Stimulated activated CD4-positive, alpha-beta T cell treated with anti-CD3 and anti-CD28 coated beads, Interleukin-1b, Interleukin-23, amount 100 ng/mL, for 48 hours (primary cell): ENCODE measurements at places on chromosomes 3 and 15.
A peak's percentile ranks its signal among the peaks of the same experiment; 100 is the strongest.

- no peak for DNase-seq
Measured at GRCh38 chr3:115551016-115551415, 72.3 kb upstream of the GAP43 start.

DNA sequence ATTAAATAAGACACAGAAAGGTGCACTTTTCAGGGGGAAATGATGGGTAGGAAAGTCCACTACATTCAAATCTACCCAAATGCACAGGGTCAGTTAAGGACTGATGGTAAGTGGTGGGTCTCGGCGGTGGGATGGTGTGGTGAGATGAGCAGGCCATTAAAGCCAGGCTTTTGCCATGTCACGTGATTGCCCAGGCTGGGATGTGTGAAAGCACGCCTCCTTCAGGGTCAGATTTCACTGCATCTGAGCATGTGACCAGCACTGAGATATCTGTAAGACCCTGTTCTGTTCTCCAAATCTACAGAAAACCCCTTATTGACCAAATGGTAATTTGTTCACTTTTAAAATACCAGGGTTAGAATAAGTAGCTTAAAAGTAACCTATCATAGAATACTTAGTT, 301.5 kb downstream of the MEX3B start:
- no peak for DNase-seq

- DNase-seq: no peak
Measured at GRCh38 chr3:194715022-194715800, 29.5 kb downstream of the FAM43A start.

DNA sequence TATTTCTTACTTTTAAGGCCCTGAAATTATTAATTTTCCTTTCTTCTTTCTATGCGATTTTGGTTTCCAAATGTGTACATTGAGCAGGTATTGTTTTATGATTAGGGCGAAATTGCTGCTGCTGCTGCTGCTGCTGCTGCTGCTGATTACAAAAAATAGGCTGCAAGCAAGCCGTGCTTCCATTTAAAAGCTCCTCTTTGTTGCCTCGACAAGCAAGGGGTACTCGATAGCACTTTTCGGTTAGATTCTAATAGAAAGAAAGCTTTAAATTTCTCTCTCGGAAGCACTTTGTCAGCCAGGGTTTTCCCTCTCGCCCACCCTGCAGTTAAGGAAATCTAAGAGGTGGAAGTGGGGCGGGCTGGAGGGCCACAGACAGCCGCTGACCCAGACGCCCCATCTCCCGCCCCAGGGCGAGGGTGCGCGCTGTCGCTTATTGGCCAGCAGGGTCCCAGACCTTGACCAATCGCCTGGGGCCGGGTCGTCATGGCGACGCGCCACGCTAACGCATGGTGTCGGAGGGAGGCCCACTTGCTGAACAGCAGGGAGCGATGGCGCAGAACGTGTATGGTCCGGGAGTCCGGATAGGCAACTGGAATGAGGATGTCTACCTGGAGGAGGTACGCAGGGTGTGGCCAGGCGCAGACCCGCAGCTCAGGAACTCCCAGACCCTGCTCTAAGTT, at the start of gene CFAP161:
Gene CFAP161, plus strand, starts transcription at position 489 of the 680 bp plus-strand sequence. Its CDS starts 60 bp downstream, at position 549.
- peak; percentile 55 for DNase-seq

DNA sequence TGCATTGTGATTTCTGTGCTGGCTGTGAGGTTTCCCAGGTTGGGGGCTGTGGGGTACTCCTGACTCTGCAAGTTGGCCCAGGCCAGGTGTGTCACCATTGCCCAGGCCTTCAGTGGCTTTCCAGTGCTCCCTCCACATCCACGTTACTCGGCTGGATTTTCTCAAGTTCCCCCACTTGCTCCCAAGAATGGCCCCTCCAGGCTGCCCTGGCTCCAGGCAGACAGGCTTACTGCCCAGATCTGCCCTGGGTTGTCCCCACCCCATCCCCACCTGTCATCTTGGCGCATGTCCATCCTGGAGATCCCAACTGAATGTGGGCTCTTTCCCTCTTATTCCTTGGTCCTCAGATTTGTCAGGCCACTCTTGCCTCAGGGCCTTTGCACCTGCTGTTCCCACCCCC, 3.6 kb downstream of the APBA2 start:
- DNase-seq: no peak

- DNase-seq: no peak
Measured at GRCh38 chr15:63157891-63158431, 684 bp upstream of the RPS27L start.

GRCh38 chr15:96542130-96542770, 211.8 kb downstream of the NR2F2 start:
- DNase-seq: no peak

DNA sequence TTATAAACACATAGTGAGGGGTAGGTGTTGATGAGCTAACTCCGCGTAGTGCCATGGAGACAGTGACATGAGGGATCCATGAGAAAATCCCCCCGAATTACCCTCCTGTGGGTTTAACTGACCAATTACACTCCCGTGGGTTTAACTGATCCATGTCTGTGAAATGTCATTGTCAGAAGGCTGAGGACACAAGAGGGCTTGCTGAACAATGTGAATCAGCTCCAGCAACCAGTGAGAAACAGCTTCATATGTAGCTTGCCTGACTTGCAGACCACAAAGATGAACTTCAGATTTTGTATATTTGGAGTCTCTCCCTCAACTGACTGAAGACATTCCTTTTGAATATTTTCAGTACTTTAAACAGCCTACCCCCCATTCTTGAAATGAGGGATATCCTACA, 144.9 kb downstream of the FBN1 start:
- DNase-seq: no peak

GRCh38 chr3:124986192-124987143, 51.9 kb upstream of the MUC13 start:
- no peak for DNase-seq

GRCh38 chr3:172379372-172379771, 68.9 kb downstream of the GHSR start:
- DNase-seq: no peak

GRCh38 chr3:146574173-146574572, 29.8 kb upstream of the PLSCR1 start:
- DNase-seq: no peak

DNA sequence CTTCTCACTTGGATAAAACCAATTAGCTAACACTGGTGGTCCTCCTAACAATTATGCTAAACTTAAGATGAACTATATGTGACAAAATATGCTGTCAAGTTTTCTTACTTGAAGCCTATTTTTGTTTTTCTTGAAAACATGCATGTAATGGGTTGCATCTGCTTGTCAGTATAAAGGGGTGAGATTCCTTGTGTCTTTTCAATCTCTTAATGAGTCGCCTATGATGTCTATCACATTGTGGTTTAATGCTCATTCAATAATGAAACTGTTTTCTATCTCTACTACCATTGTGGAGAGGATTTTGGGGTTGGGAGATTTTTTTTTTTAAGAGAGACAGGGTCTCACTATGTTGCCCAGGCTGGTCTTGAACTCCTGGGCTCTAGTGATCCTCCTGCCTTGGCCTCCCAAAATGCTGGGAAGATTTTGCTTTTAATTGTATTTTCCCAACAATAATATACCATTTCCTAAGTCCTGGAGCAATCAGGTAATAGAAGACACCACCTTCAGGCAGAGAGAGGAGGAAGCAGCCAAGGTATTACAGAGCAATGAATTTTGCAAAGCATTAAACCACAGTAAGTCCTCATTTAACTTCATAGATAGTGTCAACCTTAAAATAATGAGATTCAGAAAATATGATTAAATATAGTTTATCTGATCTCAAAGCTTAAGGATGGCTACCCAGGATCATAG, 17.4 kb upstream of the TRMT10C start:
- no peak for DNase-seq

DNA sequence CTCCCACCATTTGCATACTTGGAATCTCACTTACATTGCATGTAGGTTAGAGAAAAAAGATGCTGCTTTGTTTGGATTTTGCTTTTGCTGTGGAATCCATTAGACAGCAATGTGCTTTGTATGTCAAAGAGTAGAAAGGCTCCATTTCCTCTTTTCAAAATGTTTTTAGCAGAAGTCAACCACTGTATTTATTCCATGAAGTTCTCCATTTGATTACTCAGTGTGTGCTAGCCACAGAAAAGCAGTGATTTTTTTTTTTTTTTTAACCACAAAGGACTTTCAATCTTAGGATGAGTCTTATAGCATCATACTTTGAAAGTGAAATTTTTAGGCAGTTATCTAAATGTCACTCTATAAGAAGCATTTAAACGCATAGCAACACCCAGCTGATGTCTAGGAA, 285.0 kb upstream of the ADAMTS9 start:
- DNase-seq: no peak

GRCh38 chr3:172699031-172699430, 11.8 kb downstream of the NCEH1 start:
- DNase-seq: no peak

DNA sequence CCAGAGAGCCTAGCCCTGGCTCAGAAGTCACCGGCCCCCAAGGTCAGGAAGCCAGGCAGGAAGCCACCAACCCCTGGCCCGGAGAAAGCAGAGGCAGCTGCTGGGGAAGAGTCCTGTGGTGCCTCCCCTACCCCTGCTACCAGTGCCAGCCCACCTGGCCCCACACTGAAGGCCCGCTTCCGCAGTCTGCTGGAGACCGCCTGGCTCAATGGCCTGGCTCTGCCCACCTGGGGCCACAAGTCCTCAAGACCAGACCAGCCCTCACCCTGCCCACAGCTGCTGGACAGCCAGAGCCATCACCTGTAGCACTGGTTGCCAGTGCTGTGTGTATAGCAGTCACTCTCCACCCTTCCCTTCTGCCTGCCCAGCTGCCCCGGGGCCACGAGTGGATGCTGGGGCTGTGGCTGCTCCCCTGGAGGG, 9.1 kb downstream of the C15orf39 start:
- DNase-seq: no peak

DNA sequence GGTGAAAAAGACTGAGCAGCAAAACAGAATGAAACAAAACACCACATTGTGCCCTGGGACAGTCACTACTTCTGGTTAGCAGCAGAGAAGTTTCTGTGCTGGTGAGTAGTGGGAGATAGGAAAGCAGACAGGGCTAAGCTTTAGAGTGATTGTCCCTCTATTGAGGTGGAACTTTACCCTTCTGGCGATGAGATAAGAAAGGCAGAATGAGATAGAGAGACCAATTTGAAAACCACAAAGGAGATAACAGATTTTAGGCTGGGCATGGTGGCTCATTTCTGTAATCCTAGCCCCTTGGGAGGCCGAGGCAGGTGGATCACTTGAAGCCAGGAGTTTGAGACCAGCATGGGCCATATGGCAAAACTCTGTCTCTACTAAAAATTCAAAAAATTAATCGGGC, 208.5 kb downstream of the TBL1XR1 start:
- DNase-seq: no peak

DNA sequence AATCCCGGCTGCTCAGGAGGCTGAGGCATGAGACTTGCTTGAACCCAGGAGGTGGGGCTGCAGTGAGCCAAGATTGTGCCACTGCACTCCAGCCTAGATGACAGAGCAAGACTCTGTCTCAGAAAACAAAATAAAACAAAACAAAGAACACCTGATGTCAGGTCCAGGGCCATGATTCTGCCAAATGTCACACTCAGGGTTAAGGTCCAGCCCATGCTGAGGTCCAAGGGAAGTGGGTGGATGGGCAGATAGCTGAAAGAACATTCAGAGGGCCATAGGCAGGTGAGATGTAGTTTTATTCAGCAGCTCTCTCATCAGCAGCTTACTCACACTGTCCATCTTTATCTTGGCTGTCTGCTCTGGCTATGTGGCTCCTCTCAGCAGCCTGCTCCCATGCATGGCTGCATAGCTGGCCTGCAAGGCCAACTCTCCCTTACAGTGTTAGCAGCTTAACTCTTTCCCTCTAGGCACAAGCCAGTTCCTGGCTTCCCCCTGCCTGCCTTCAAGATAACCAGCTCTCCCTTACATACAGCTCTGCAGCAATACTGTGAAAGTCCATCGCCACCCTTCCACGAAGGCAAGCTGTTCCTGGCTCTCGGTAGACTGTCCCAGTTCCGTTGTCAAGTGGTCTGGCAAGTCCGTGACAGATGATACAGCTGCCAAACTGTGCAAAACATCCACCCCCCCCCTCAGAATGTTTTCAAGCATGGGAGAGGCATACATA, 62.4 kb upstream of the SIAH2 start:
- DNase-seq: no peak

DNA sequence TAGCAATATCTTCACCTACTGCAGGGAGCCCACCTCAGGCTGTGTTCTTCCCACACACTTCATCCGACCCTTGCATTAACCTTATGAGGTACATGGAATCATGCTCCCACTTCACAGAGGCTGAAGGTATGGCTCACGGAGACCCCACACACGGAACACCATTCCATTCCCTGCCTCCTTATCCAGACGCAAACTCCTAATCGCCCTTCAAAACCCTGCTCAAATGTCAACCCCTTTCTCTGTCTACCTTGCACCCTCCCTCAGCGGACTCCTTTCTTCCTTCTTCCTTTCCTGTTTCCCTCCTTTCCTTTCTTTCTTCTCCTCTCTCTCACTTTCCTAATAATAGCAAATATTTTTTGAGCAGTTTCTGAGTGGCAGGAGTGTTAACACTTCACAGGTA, 23.8 kb downstream of the IQSEC1 start:
- no peak for DNase-seq

GRCh38 chr3:133849346-133849745, 43.7 kb downstream of the SRPRB start:
- DNase-seq: no peak

DNA sequence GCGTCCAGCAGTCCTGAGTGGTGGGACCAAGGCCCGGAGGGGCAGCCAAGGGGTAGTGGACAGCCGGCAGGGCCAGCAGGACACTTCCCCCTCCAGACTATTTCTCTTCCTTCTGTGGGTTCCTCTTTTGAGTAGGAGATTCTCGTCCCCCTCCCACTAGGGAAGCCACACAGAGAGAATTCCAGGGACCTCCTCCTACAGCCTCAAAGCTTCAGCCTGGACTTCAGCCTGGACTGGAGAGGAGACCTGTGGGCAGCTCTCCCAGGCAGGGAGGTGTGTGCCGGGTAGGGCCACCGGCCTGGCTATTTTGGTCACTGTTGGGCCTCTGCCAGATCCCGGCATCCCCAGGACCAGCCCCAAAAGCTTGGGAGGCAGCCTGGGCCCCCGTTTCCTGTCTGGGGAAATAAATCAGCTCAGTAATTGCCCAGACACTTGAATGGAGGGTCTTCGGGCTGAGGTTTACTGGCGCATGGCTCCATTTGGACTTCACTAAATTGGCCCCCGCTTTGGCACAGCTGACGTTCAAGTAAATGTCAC, 1.3 kb downstream of the SLC6A6 start:
- no peak for DNase-seq

GRCh38 chr3:24503616-24504113, 9.0 kb upstream of the THRB start:
- no peak for DNase-seq

- no peak for DNase-seq
Measured at GRCh38 chr3:35651426-35651825, 12.1 kb downstream of the ARPP21 start.

GRCh38 chr15:61935493-61935892, 124.8 kb downstream of the VPS13C start:
- DNase-seq: no peak

DNA sequence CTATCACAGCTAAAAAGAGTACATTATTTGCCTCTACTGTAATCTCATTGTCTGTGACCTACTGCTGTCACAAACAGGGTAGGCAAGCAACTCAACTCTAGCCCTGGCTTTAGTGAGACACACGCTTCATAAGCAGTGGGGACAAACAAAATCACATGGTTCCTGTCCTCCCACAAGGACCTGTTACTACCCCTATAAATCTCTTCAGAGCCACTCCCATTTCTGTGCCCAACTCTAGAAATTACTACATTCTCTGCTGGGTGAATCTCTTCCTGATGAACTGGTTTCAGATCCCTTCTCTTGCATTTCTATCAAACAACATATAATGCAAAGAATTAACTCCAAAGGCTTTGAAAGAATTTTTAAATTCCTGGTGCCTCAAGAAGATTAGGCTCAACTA, 117.3 kb downstream of the DMXL2 start:
- DNase-seq: no peak

GRCh38 chr3:38641461-38642110, 7.9 kb downstream of the SCN5A start:
- no peak for DNase-seq

- DNase-seq: no peak
Measured at GRCh38 chr15:100230784-100231183, 111.0 kb downstream of the ADAMTS17 start.
